ENCODE measurements at places on chromosomes 6 and 20.

DNA sequence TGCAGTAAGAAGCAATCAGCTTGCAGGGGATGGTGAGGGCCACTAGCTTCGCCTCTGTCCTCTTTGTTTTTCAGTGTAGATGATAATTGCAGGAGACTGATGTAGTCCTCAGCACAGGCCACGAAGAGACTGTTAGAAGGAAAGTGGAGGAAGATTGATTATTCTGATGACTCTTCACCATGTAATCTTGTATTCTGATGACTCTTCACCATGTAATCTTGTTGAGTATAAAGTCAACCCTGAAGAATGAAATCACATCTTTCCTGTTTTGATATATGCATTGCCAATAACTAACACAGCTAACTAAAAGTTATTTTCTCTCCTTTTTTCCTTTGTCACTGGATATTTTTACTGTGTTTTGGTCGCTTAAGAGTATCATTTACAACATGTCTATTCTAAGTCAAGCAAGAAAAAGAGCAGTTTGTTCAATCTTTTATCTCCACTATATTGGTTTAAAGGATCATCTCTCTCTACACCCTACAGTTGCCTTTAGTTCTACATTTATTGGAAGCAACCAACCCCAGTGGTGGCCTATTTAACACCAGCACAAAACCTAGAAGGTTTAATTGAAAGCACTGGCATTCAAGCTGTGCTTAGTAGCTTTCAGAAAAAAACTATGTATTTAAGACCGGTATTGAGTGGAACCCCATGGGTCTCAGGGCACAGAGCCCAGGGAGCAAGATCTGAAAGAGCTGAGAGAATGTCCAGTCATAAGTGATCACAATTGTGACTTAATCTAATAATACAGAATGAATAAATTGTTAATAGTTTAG lies 107.2 kb upstream of the BTBD3 start:
- peak; percentile 73 for DNase-seq
- H3K27me3 ChIP-seq, result no peaks in the 10 kb centered on the region

GRCh38 chr6:143934867-143935266 lies 70.6 kb downstream of the ZC2HC1B start:
- H3K36me3 ChIP-seq, result no peaks in the 10 kb centered on the region
- H3K4me3 ChIP-seq, result no peak overlapping the region
- no peaks in the 10 kb centered on the region for H3K27me3 ChIP-seq
- no peaks in the 10 kb centered on the region for H3K4me1 ChIP-seq
- no peak for DNase-seq

DNA sequence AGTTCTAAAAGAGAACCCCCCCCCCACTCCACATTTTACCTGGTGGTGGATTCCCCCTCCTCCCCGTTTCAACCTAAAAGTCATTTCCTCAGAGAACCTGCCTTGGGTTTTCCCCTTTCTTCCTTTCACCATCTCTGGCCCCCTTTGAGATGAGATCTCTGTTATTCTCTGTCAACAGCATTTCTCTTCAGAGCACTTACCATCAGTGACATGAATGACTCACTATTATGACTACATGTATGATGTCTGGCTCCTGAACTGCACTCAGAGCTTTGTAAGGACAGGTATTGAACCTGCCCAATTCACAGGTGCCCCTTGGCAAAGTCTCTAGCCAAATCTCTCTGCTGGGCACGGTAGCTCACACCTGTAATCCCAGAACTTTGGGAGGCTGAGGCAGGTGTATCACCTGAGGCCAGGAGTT lies 61.4 kb upstream of the JARID2 start:
- DNase-seq, result no peak
- H3K4me3 ChIP-seq, result no peak overlapping the region
- H3K36me3 ChIP-seq, result no peaks in the 10 kb centered on the region

DNA sequence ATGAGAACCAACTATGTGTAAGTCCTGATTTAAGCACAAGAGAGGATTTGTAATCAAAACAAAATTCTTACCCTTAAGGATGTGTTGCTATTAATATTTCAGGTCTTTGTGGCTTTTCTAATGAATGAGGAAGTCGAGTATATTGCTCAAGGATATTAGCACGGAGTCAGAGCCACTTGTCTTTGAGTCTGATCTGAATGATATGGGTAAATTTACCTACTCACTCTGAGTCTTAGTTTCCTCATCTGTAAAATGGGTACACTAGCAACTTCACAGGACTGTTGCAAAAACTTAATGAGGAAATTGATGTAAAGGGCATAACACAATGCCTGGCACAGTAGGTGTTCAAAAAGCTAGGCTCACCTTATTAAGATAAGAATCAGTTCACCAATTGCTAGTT lies 30.0 kb upstream of the QKI start:
- peak overlapping the region; percentile 94 for H3K27ac ChIP-seq
- no peak overlapping the region for H3K4me3 ChIP-seq
- H3K27me3 ChIP-seq, result no peaks in the 10 kb centered on the region
- DNase-seq, result no peak
